Brain microvascular endothelial cell (primary cell): ENCODE measurements at places on chromosomes 11 and 22.

DNA sequence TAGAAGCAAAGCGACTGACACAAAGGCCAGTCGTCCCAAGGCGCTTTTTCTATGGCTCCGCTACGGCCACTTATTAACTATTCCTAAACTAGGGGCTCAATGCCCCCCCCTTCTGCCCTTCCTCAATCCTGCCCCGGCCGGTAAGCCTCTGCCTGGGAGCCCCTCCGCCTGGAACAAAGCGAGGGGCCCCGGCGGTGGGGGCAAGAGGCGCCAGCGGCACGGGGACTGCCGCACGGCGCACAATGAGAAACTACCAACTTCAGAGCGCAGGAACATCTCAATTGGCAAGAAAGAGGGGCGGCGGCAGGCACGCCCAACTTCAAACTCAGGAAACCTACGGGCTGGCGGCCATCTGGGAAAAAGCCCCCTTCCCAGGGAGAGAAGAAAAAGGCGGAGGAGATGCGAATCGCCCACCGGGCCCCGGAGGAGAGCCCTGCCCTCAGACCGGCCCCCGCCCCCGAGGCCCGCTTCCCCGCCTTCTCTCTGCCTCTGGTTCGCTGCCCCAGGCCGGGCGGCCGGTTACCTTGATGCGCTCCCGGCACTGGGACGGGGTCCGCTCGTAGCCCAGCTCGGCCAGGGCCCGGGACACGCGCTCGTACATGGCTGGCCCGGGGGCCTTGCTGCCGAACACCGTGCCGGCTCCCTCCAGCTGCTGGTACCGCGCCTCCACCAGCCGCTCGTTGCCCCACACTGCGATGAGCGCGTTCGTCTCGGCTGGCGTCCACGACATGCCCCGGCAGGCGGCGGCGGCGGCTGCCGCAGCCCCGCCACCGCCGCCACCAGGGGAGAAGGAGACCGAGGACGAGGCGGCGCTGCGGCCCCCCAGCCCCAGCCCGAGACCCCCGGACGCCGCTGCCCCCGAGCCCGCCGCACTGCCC, 619 bp downstream of the MSANTD2 start:
- DNase-seq: no peak

DNA sequence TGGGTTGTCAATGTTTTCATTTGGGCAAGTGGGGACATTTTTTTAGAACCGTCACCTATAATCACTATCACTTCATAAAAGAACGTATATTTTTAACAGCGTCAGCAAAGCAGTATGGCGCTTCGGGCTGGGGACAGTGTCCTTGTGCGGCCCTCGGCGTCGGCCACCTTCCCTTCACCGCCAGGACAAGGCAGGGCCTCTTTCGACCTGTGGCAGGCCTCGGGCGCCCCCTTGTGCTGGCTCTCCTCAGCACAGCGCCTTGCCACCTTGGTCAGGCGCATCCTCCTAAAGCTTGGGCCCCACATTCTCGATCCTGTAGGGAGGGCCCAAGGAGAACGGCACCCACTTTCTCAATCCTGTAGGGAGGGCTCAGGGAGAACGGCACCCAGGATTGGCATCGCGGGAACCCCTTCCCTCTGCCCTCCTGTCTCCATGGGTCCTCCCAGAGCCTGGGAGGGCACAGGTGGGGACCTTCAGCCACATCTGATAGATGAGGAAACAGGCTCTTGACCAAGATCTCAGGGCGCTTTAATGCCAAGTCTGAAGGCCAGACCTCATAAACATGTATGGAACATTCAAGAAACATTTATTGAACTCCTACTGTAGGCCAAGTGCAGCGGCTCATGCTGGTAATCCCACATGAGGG, 11.5 kb upstream of the FADD start:
- peak; percentile 62 for DNase-seq

DNA sequence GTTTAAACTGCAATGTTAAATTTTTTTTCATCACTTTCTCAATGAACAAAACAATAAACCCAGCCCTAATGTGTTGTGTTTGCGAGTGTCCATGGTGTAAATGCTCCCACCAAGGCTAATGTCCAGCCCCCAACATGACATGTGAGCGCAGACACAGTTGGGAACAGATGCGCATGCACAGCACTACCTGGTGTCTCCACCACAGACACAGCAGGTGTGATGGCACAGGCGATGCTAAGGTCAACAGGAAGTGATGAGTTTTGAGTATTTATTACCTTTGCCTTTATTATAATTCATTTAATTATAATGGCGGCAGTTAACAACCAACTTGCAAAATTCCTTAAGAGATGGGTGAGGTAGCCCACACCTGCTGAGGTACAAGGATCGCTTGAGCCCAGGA, 42.9 kb downstream of the MICAL3 start:
- no peak for DNase-seq

DNA sequence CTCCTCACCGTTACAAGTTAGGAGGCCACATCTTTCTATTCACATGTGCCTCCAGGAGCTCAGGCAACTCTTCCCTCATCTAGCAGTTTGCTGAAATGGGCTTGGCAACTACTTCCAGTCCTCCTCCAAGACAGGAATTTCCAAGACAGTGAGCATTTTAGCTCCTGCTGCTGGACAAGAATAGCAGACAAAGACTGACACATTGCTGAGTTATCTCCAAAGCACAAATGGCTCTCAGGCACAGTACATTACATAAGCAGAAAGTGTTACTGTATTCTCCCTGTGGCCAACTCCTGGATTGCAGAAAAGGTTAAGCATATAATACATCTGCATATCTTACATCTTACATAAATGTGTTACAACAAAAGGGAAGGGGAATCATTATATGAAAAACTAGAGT, 83.2 kb upstream of the POU2AF2 start:
- DNase-seq: no peak

- peak; percentile 86 for DNase-seq
Measured at GRCh38 chr11:95977534-95978174, 53.7 kb upstream of the MTMR2 start.

DNA sequence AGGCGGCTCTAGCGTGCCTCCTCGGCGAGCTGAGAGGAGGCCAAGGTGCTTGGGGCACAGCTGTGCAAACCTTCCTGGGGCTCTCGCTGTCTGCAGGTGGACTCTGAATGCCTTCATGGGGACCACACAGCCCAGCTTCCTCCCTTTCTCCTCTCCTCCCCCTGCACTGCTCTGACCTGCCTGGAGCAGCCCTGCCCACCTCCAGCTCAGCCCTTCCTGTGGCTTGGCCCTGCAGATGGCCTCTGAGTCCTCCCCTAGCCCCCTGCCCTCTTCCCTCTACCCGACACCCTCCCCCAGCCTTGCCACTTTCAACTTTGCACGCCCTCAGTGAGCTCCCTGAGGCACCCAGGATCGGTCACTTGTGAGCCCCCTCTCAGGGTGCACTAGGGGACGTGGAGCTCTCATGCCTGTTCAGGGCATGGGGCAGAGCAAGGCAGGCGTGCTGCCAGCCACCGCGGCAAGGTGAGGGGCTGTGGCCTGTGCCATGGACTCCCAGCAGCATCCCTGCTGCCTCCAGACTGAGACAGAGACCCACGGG, 31.4 kb downstream of the PPM1F start:
- DNase-seq: no peak

DNA sequence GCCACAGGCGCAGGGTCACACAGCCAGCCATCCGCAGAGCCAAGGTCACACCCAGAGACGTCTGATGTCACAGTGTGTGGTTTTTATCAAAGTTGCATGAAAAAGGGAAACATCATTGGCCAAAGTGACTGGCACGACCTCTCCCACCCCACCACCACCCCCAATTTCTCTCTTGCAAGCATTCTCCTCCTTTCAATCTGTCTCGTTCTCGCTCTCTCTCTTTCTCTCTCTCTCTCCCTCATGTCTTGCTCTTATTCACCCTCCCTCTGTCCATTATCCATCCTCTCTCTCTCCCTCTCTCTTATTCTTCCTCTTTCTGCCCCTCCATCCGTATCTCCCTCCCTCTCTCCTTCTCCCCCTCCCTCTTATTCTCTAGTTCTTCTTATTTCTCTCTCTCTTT, 40.6 kb downstream of the MN1 start:
- DNase-seq: no peak

- no peak for DNase-seq
Measured at GRCh38 chr11:79030448-79030847, 410.4 kb downstream of the TENM4 start.
